ENCODE measurements at places on chromosomes 3 and 15. TPM values are rescaled to one million over a fixed set of nuclear protein-coding genes. Genes with fewer than 3 reads are reported as not detected.
A peak's percentile ranks its signal among the peaks of the same experiment; 100 is the strongest.

MESP2 gene
- total RNA-seq = not detected

CADPS gene
- total RNA-seq = not detected

DUOX2 gene
- total RNA-seq = 0.36 TPM

ZIC1 gene
- not detected for total RNA-seq

C3orf49 gene
- total RNA-seq = not detected

PIGX gene
- 38.0 TPM for total RNA-seq

FAM107A gene
- total RNA-seq = not detected

TGFBR2 gene
- total RNA-seq = 74.1 TPM

SEMA6D gene
- not detected for total RNA-seq

DNA sequence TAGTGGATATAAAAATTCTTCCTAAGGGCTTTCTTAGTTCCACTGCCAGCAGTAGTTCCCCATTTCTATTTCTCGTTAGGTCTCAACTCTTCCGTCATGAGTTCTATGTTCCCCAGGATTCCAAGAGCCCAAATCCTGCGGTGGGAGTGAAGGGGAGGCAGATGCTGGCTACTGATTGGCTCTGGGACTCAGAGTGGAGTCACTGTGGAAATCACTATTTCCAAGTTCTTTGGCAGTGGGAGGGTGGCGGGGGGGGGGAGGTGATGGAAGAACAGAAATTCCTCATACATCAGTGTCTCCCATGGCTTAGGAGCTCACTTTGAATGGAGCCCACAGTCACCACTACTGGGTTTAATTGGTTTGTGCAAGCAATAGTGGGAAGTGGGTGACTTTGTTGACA lies 5.6 kb downstream of the CCR1 start:
- DNase-seq = no peak

- DNase-seq = peak; percentile 81
Observed at GRCh38 chr3:158570999-158571702, at the start of gene MLF1. Gene MLF1, plus strand, starts transcription at chr3:158571194. Its CDS starts 107 bp downstream, at chr3:158571301.

DNA sequence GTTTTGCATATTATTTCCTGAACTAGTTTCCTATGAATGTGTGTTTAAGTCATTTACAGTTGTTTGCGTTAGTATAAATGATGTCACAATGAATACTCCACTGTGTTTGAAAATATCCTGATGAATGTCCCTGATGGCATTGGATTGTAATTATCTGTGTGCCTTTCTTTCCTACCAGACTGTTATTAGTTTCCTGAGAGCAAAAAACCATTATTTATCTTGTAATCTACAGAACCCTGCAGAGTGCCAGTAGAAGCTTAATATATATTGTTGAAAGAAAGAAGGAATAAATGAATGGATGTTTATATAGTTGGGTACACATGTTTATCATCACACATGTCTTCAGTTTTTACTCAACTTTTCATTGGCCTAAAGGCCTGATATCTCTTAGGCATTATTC lies 312.6 kb downstream of the AGBL1 start:
- DNase-seq = no peak

DNA sequence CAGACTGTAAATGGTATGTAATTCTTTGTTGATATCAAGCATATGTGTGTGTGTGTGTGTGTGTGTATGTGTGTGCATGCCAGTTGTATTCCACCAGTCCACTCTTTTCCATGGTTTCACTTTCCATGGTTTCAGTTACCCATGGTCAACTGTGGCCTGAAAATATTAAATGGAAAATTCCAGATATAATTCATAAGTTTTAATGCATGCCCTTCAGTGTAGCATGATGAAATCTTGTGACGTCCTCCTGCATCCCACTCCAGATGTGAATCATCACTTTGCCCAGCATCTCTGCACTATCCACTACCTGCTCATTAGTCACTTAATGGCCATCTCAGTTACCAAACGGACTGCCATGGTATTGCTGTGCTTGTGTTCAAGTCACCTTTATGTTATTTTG lies 215.9 kb downstream of the GBE1 start:
- no peak for DNase-seq

DNA sequence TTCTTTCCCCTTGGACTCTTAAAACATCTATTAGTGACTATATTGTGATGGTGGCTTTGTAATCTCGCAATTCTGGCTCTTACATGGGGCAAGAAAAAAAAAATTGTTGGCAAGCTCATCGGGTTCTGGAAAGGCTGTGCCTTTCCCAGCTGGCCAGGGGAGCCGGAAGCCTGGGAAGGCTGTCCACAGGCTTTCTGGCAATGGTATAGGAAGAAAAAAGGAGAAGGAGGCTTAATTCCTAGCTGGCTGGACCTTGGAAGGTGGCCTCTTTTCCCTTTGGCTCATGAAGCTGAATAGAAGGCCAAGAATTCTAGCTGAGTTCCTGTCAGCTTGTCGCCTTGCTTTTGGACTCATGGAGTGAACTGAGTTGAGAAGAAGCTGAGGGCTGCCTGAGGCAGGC lies 243.5 kb upstream of the SEMA6D start:
- DNase-seq = no peak

GRCh38 chr15:93213281-93213680 lies 124.3 kb upstream of the RGMA start:
- DNase-seq = no peak

DNA sequence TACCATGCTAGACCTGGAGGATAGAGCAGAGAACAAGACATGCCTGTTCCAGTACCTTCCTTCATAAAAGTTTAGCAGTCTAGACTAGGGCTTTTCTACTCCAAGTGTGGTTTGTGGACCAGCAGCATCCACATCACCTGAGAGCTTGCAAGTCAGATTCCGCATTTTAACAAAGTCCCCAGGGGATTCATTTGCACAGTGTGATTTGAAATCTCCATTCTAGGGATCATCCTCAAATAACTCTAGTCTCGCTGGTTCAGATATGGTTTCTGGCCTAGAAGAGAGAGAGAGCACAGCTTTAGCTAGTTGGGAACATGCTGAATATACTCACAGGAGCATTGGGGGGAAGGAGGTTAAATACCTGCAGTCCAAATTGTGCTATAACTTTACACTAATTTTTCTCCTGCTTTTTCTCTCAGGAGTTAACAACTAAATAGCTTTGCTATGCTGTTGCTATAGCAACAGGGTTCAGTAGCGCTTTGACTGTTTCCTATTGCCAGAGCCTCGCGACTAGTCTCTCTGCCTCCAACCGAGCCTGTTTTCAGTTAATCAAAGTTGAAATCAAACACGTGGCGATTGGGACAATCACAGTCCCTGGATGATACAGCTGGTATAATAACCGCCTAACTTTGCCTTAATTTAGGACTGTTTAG lies 64.0 kb upstream of the RASGRF1 start:
- DNase-seq = no peak

DNA sequence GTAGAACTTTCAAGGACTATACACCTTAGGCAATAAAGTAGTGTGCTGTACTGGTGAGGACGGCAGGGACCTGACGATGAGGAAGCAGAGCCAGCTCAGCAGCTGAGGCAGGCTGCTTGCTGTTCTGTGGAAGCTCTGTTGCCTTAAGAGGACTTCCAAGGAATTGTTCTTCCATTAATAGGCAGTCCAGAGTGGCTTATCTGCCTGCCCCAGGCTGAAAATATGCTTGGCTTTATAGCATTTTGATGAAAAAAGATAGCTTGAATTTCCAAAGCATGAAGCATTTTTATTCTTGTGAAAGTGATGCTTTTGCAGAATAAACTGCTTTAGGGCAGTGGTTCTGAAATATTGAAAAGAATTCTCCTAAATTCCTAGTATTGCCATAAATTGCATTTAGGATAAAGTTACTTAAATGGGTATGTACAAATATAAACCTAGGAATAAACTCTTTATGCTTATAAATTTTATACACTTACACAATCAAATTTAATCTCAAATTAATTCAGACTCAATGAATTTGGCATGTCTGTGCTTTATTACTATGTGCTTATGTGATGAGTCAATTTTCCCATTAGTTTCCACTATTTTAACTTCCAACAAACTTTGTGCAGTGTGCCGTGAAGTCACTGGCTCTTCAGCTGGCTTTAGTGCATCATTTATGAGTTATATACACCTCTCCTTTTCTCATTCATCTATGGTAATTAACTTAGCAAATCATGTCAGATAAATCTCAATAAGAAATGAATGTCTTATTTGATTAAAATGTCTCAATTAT lies 231.0 kb upstream of the RASGRP1 start:
- DNase-seq = no peak

GRCh38 chr15:98948941-98949340 lies 58.7 kb downstream of the PGPEP1L start:
- no peak for DNase-seq

- DNase-seq = no peak
Observed at GRCh38 chr3:196554205-196554604, 14.1 kb downstream of the WDR53 start.

GRCh38 chr3:132625613-132626012 lies 28.5 kb downstream of the ACKR4 start:
- no peak for DNase-seq

GRCh38 chr3:5423076-5423475 lies 235.6 kb downstream of the EDEM1 start:
- no peak for DNase-seq

DNA sequence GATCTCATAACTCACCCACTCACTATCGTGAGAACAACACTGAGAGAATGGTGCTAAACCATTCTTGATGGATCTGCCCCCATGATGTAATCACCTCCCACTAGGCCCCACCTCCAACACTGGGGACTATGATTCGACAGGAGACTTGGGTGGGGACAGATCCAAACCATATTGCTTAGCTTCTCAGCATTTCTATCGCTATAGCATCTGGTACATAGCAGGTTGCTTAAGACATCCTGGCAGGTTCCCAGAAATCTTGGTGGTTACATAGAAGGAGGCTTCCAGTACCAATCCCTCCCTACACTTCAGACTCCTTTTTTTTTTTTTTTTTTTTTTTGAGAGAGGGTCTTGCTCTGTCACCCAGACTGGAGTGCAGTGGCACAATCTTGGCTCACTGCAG lies 487.8 kb downstream of the EDEM1 start:
- DNase-seq = no peak

GRCh38 chr3:151011427-151011826 lies 38.9 kb upstream of the CLRN1 start:
- DNase-seq = no peak

DNA sequence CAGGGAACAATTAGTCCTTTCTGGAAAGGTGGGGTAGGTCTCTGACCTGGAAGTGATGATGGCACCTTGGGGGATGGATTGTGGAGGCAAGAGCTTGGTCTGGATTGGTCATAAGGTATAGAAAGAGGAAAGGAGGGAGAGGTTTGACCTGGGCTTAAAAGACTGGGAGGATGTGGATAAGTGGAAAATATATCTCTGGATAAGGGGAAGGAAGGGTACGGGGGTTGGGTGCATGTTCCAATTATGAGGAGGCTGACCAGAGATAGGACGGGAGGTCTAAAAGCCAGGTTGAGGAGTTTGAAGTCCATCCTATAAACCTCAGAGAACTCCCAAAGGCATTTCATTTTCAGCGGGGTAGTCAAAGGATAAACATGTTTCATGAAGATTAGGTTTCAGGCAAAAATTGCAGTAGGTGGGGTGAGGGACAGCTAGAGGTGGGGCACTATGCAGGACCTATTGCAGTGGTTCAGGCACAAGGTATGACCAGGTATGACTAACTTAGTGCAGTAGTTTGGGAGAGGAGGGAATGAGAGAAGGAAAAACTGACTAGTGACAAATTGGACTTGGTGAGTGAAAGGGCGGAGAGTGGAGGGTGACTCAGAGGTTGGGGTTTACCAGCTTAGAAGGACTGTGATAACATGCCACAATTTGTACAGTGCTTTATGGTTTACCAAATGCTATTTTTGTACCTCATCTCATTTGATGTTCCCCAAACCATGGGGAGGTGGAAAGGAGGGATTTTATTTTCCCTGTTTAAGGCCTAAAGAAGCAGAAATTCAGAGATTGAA lies 10.7 kb downstream of the PDE8A start:
- DNase-seq = peak; percentile 36

- DNase-seq = no peak
Observed at GRCh38 chr3:33798113-33798417, 365 bp upstream of the PDCD6IP start.

GRCh38 chr15:83887404-83887803 lies 233.5 kb downstream of the ADAMTSL3 start:
- no peak for DNase-seq

DNA sequence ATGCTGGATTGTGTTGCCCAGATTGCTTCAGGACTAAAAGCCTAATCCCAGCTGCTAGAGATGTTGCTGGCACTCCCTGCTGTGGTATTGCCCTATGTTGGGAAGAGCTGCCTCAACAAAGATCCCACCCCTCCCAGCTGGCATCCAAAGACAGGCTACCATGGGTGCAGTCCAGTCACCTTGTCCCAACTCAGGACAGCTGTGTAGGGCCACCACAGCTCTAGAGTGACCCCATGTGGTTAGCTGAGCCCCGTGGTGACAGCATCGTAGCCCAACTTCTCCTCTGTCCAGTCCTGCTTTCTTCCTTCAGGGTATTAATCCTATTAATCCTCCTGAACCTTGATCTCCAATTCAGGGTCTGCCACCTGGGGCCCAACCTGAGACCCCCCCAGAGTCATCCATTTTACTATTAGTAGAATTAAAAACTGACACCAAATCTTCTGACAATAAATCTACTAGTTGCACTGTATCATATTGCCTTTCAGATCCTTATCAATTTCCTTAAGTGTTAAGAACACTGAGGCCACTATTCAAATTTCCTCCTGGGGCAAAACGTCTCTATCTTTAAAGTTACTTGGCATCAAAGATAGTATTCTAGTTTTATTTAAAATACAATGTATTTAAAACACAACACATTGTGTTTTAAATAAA lies 83.5 kb downstream of the AQP9 start:
- DNase-seq = no peak

DNA sequence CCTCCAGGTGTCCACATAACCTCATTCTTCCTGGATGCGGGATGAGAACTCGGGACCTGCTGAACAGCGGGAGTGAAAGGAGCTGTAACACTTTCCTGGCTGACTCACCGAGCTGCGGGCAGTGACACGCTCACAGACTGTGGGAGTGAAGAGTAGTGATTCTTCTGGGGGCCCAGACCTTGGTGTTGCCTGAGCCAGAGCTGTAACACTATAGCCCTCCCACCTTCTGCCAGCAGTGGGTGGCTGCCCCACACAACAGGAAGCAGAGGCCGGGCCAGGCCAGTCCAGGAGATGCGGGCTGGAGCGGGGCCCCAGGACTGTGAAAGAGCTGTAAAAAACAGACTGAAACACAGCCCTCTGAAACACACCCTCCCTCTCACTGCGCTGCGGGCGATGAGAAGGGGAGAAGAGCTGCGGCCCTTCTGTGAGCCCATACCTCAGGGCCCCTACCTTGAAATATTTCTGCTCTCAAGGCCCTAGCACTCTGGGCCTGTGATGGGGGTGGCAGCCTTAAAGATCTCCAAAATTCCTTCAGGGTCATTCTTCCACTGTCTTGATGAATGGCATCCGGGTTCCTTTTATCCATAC lies 464.0 kb upstream of the CCDC54 start:
- no peak for DNase-seq

DNA sequence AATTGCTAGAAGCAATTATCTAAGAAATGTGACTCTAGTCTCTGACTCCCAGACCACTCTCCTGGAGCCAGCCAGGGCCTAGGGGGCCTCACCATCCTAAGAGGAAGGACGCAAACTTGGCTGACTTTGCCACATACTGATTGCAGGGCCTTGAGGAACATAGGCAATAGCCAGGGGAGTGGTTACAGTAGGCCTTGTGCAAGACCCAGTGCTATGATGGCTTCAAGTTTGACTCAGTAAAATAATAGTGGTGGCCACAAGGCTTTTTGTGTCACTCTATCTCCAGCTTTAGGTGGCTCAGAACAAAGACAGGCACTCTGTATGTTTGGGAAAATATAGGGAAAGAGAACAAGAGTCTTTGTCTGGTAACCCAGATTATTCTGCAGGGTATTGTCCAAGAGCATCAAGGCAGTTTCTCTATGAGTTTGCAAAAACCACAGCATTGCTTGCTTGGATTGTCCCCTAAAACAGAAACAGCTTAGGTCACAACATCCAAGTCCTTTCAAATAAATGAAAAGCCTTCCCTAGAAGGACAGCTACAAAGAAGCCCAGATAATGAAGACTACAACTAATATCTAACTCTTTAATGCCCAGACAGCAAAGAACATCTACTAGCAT lies 631.5 kb downstream of the PYDC2 start:
- no peak for DNase-seq

Measured in activated naive CD4-positive, alpha-beta T cell treated with anti-CD3 and anti-CD28 coated beads, Interleukin-2, amount 50 U/mL, for 72 hours (primary cell).